ENCODE measurements at places on chromosomes 6 and 20.

DNA sequence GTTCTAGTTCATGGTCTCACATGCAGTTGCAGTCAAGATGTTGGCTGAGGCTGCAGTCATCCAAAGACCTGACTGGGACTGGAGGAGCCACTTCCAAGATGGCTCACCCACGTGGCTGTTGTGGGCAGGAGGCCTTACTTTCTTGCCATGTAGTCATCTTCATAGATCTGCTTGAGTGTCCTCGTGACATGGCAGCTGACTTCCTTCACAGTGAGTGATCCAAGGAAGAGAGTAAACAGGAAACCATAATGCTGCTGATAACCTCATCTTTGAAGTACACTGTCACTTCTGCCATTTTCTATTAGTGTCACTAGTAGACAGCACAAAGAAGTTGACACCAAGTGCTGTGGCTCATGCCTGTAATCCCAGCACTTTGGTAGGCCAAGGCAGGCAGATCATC lies 40.1 kb upstream of the AKIRIN2 start:
- no peak for DNase-seq

DNA sequence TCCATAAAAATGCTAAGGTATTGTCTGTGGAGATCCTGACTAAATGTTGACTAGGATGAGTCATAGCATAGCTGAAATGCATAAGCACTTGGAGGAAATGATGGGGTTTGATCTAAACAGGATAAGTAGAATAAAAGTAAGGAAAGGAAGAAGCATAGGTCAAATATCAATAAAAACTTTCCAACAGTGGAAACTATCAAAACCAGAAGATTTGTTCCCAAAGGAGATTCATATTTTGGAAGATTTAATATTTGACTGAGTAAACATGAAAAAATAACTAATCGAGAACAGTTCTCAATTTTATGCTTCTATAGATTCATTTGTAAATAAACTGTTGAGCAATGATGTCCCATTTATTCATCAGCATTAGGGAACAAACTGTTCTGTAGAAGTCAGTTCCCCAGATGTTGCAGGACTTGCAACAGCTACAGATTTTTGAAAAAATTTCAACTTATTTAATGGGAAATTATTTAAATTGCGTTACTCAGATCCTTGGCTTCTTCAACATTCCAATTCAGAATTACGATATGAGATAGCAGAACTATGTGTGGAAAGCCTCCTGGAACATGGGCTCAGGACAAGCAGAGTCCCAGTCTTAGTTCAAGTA lies 133.7 kb upstream of the TBX18 start:
- DNase-seq, result peak; percentile 61

GRCh38 chr6:86459978-86460377 lies 477.4 kb upstream of the HTR1E start:
- no peak for DNase-seq

- DNase-seq, result peak; percentile 27
Measured at GRCh38 chr6:33073431-33073871, at the start of gene HLA-DPA1. Gene HLA-DPA1 (minus strand): TSS chr6:33073649.
